Activated naive CD8-positive, alpha-beta T cell treated with anti-CD3 and anti-CD28 coated beads, Interleukin-2, amount 10 ng/mL, durations not matched to agents 7 days and 5 days (primary cell): ENCODE measurements at places on chromosomes 3 and 15.

DNA sequence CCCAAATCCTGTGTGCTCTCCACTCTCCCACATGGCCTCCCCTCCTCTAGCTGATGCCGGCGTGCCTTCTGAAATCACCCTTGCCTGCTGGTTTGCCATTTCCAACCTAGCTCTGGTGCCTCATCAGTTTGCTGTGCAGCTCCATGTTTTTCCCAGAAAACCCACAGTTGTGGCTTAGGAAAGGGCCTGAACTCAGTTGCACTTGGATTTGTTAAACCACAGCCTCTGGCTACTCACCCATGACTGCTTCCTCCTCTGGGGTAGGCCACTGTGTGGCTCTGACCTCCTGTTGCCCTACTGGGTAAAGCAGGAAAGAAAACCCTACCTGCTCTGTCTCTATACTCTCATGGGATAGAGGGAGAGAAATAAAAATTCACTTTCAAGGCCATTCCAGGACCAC is 97.3 kb downstream of the DAPK2 start:
- no peak for DNase-seq

- DNase-seq: no peak
These were observed 332.6 kb downstream of the LSAMP start for GRCh38 chr3:116112696-116113095.

DNA sequence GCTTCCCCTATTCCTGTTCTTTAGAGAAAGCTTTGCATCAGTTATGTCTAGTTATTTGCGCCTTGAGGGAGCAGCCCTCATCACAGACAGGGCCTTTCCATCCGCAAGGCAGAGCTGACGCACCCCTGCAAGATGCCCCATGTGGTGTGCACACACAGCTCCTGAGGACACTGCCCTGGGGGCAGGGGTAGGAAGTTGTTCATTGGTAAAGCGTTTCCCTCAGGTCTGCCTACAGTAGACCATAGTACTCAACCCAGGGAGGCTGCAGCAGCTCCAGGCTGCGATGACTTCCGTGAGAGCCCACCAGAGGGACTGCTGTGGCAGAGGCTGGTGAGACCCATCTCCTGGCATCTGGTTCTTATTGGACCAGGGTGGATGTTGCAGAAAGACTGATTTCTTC is 55.1 kb upstream of the PLXNA1 start:
- no peak for DNase-seq

DNA sequence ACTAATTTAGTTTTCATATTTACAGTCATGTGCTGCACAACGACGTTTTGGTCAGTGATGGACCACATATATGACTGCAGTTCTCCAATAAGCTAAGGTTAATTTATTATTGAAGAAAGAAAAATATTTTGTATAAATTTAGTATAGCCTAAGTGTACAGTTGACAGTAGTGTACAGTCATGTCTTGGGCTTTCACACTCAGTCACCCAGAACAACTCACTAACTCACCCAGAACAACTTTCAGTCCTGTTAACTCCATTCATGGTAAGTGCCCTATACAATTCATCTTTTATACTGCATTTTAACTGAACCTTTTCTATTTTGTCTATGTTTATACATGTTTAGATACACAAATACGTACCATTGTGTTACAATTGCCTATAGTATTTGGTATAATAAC is 3.8 kb upstream of the GABRR3 start:
- DNase-seq: no peak

- DNase-seq: no peak
These were observed at the start of gene ECE2 for GRCh38 chr3:184275961-184276910. ECE2 (plus strand) TSS chr3:184276022; CDS start chr3:184276154, 132 bp downstream.

GRCh38 chr3:124887177-124887931 is at the start of gene ITGB5:
ITGB5 (minus strand) TSS chr3:124887365; CDS start chr3:124887000, 365 bp downstream.
- peak; percentile 52 for DNase-seq

- DNase-seq: no peak
These were observed 28.9 kb upstream of the LSAMP start for GRCh38 chr3:116474032-116474780.

- peak; percentile 55 for DNase-seq
These were observed 630 bp downstream of the CACNA2D2 start for GRCh38 chr3:50502584-50503423.

DNA sequence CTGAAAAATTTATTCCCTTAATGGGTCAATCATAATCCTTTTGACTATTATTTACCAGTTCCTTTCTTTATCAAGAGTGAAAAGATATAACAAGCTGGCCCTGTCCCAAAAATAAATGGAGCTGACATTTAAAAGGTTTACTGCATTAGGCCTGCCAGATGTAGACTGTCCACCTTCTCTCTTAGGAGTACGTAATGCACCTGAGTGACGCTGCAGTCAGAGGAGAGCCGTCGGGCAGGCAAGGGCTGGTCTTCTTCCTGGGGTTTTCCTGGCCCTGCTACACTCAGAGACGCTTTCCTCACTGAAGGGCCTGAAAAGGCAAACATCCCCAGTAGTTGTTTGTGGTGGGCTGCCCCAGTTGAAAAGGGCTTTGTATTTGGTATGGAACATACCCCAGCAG is 27.6 kb downstream of the NEK4 start:
- no peak for DNase-seq

DNA sequence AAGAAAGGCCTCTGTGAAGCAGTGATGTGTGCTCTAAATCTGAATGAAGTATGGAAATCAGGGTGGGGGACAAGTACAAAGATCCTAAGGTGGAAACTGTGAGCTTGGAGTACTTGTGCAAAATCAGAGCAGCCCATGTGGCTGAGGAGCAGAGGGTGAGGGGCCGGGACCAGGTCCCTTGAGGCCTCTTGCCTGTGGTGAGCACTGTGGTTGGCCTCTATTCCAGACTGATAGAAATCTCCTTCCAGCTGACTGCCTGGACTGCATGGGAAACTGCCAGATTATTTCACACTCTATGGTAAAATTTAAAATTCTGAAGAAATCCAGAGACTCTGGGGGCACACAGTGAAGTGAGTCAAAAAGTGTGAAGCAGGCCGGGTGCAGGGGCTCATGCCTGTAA is 81.4 kb downstream of the TM4SF4 start:
- DNase-seq: no peak

GRCh38 chr3:120274739-120275167 is 10.3 kb downstream of the GPR156 start:
- DNase-seq: no peak

DNA sequence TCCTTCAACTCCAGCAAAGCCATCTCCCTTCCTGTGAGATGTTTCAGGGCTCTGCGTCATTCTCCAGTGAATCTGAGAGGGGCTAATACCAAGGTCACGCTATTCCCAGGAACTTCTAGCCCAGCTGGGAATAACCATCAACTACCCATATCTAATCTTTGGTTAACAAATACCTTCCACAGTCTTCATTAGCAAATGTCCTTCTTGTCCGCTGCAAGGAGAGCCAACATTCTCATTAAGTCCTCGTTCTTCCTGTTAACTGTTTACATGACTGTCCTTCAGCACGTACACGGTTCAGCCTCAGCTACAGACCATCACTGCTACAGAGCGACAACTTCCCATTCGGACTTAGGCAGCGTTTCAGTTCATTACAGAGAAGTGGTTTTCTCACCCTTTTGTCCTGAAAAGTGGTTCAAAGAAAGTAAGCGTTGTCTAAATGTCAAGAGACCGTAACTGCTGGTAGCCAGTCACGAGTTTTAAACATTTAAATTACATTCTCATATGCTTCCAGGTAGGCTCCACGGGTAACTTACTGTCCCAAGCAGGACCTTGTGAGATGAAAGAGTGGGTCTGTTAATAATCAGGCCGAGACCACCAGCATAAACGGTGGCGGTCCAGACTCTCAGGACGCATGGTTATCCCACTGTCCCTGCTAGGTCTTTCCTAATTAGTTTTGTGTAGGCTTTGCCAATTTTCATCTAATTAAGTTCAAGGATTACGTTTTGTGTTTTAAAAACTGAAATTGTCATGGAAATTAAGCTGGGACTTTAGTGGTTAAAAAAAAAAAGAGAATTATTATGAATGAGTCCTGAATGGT is 63.8 kb downstream of the CHSY1 start:
- DNase-seq: no peak

DNA sequence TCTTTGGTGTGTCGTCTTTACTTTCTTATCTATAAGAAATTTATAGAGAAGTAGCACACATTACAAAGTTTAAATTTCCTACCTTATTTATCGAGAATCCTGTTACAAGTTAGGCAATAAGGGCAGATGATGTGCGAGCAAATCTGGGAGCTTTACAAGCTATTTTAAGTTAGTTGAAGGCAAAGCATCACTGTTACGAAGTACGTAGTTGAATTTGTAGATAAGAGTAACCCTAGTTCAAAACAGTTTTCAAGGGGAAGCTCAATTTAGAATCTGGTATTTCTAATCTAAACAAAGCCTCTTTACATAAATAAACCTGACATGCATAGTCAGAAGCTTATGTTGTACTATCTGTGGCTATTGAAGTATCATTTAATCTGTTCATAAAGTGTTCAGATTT is 8.4 kb downstream of the KBTBD8 start:
- no peak for DNase-seq

DNA sequence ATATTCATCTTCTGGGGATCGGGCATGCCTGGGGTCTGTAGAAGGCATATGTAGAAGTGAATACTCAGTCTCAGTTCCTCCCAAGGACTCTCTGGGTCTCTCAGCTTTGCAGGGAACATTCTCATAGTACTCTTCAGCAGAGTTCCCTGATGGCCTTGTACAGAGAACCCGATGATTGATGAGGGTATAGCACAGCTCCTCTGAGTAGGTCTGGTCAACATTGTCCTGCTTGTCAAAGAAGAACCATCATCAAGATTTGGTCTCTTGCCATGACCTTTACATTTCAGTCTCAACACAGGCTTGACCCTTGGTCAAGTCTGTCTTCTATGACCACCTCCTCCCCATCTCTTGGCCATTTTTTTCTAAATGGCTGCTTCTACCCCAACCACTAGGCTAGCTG is 9.5 kb downstream of the GCSAM start:
- DNase-seq: no peak

GRCh38 chr3:66406163-66406562 is 94.7 kb downstream of the LRIG1 start:
- no peak for DNase-seq

- DNase-seq: no peak
These were observed 63.3 kb upstream of the CORO2B start for GRCh38 chr15:68515371-68516095.

DNA sequence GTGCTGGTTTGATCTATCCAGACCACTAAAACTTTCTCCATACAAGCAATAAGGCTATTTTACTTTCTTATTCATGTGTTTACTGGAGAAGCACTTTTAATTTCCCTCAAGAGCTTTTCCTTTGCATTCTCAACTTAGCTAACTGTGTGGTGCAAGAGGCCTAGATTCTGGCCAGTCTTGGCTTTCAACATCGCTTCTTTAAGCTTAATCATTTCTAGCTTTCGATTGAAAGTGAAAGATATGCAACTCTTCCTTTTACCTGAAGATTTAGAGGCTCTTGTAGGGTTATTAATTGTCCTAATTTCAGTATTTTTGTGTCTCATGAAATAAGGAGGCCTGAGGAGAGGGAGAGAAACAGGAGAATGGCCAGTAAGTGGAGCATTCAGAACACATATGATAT is 234.8 kb upstream of the GADL1 start:
- no peak for DNase-seq

- peak; percentile 58 for DNase-seq
These were observed 68.9 kb downstream of the SMAD3 start for GRCh38 chr15:67134067-67134838.

DNA sequence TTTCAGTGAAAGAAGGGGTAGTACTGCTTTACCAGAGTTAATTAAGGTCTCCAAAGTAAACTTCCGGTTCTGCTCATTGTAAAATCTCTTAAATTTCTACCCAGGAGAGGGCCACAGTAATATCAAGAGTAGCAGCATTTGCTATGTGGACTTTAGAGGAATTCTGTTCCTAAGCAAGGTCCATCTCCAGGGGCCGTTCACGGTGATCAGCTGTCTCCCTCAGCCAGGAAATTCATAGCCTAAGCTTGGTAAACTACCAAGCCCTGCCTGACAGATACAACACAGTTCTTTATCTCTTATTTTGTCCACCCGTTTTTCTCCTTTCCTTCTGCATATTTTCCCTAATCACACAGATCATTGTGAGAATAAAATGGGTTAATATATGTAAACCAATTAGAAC is 2.3 kb downstream of the DUT start:
- DNase-seq: no peak

DNA sequence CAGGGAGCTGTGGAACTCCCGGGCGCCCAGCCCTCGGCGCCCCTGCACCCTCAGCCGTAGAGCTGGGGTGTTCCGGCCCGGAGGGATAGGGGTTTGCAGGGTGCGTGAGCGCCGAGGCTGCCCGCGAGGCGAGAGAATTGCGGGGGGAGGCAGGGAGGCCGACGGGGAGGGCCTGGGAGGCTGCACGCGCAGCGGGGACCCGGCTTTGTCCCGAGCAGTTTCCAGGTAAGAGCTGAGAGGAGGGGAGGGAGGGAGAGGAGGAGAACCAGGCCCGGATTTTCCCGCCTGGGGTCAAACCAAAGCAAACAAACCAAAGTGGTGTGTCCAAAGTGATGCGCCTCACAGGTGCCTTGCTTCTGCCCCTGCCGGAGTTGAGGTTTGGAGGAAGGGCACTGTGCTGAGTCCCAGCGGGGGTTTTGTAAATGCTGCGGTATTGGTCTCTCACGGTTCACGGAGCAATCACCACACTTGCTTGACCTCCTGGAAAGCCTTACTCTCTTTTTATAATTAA is 146.4 kb downstream of the TJP1 start:
- DNase-seq: no peak

DNA sequence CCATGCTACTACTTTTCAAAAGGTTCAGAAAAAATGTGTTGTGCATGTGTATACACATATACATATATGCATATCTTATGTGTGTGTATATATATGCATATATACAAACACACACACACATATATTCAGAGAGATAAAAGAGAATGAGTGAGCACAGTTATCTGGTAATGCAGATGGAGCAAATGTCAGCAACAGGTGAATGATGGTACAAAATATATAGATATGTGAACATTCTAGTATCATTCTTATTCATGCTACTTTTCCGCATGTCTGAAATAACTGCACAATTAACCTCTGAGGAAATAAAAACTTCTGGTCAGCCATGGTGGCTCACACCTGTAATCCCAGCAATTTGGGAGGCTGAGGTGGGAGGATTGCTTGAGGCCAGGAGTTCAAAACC is 222.6 kb upstream of the NANOGP8 start:
- DNase-seq: no peak

DNA sequence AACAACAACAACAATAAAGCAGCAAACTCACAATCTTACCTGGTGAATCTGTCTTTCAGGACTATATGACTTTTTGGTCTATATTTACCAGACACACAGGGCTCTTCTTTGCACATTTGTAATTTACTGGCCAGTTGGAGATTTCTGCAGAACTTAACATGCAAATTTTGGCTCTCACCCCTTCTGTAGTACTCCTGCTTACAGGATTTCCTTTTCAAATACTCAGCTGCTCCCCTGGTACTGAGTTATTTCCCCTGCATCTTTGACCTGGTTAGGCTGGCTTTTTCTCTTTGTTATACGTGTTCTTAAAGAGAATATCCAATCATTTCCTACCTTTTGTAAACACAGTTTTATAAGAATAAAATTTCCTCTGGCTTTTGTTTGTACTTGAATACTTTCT is 228.0 kb downstream of the MBNL1 start:
- no peak for DNase-seq
